Hematopoietic multipotent progenitor cell treated with erythropoietin and hydrocortisone succinate and interleukin-3 and kit ligand, for 8 days (in vitro differentiated cells): ENCODE measurements at places on chromosomes 7 and 10.
A peak's percentile ranks its signal among the peaks of the same experiment; 100 is the strongest.

- no peak for DNase-seq
Observed at GRCh38 chr7:114823290-114823689, 98.6 kb upstream of the MDFIC start.

- DNase-seq = no peak
Observed at GRCh38 chr10:24554036-24554435, 169.7 kb downstream of the ARHGAP21 start.

GRCh38 chr10:71638822-71639719 lies 80.5 kb downstream of the C10orf105 start:
- peak; percentile 97 for DNase-seq

DNA sequence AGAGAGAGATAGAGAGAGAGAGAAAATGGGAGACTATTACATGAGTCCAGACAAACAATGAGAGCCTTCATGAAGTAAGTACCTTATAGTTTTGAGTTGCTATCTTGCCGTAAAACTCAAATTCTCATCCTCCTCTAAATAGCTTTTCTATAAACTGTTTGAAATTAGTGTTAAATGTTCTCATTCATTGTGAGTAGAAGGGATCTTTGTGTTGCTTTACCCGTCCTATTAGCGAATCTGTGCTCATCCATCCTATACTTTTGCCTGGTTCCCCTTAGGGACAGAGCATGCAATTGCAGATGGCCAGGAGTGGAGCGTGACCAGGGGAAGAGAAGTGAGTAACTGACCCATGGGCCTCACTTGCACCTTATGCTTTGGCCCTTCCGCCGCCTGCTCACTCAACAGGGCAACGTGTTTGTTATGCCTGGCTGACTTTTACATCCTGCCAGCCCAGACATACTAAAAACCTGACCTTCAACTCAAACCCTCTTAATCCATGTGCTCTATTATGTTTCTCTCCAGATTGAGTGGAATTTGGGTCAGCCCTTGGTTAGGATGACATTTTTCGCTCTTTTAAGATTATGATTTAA lies 244.2 kb upstream of the YAE1 start:
- no peak for DNase-seq

GRCh38 chr7:117195361-117196029 lies 127.4 kb downstream of the WNT2 start:
- DNase-seq = no peak

- DNase-seq = peak; percentile 41
Observed at GRCh38 chr10:96370584-96371157, 11.9 kb upstream of the OPALIN start.

- DNase-seq = peak; percentile 57
Observed at GRCh38 chr10:121696854-121697253, 98.6 kb upstream of the FGFR2 start.

DNA sequence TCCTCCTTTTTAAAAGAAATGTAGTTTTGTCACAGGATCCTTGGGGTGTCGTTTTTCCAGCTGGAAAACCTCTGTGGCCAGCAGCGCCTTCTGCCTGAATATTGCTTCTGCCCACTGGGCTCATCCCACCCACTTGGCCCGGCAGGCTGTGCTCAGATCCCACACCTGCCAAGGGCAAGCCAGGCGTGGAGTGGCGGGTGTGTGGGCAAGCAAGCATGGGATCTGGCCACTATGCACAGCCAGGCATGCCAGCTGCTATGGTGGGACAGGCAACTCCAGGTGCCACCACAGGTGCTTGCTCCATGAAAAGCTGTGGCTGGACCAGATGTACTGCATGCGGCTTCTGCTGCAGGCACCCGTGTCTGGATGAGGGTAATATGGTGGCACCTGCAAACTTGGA lies 31.2 kb upstream of the INPP5F start:
- DNase-seq = no peak

- DNase-seq = no peak
Observed at GRCh38 chr10:104447331-104447730, 93.7 kb downstream of the CFAP58 start.

- DNase-seq = no peak
Observed at GRCh38 chr10:123427165-123427786, 238.9 kb upstream of the GPR26 start.

DNA sequence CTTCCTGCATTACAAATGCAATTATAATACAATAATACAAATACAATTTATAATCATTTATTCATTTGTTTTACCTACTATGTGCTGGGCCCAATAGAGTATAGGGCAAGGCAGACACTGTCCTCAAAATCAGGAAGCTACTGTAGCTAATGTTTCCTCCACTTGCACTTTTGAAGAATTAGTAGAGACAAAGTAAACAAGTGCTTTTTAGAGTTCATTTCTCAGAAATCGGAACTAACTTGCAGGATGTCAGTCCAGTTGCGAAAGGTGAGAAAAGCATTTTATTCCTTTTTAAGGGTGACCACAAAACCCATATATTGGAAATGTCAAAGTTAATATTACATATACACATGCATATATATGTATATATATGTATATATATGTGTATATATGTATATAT lies 14.2 kb downstream of the ADRB1 start:
- DNase-seq = no peak

GRCh38 chr10:60951272-60951724 lies 7.3 kb upstream of the RHOBTB1 start:
- DNase-seq = no peak

- DNase-seq = no peak
Observed at GRCh38 chr7:44224974-44225565, 24.3 kb downstream of the YKT6 start.

GRCh38 chr7:110502888-110503465 lies 588.0 kb upstream of the LRRN3 start:
- DNase-seq = no peak

DNA sequence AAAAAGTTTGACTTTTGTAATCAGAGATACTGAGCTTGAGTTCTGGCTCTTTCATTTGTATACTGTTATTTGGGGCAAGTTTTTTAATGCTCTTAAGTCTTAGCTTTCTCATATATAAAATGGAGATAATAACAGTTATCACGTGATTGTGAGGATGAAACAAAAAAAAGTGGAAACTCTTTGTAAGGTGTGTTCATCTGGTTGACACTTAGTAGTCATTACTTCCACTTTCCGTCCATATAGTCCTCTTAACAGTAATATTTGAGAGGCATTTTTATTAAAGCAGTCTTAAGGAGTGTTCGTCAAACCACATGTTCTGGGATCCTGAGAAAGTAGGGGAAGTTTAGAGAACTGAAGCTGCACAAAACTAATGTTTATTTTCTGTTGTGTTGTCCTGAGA lies 65.6 kb downstream of the PTEN start:
- no peak for DNase-seq

- DNase-seq = no peak
Observed at GRCh38 chr7:135190703-135191102, 20.2 kb upstream of the CYREN start.

DNA sequence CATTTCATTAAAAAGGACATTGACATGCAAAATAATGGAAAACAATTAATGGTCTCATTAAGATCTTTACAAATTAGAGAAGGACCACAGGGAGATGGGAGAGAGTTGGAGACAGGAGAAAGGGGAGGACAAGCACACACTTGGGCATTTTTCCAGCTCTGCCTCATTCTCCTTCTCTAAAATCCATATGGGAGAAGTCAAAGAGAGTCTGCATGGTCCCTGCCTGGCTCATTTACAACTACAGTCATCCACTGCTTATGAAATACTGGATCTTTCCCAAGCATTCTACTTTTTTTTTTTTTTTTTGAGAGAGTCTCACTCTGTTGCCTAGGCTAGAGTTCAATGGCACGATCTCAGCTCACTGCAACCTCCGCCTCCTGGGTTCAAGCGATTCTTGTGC lies 518.9 kb upstream of the CELF2 start:
- DNase-seq = no peak

DNA sequence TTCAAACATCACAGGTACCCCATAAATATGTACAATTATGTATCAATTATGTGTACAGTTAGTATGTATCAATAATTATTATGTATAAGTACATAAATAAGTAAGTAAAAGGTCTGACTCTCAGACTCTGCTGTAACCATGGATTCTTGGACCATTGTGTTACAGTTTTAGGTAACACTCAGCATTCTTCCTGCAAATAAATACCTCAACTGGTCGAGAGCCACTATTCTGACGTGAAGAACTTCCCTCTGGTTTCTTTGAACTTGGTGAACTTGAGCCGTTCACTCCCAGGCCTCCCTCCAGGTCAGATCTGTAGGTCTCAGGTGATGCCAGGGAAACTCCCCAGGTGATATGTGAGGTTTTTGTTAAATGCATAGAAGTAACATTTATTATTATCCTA lies 191.8 kb upstream of the PLXNA4 start:
- DNase-seq = no peak

DNA sequence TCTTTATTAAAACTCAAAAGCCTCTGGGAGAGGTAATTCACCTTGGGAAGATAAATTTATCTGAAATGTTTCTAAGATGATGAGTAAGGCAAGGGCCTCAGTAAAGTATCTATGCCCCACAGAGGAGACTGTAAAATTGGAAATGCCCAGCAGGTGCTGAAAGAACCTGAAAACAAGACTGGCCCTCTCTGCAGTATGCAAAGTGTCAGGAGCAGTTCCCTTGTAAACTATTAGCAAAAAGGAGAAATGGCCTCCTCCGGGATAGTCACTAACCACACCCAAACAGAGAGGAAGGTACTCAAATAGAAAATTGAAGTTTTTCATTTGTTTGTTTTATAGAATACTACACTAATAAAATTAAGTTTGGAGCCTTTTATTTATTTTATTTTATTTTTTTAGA lies 81.2 kb downstream of the FZD1 start:
- no peak for DNase-seq
